ENCODE measurements at places on chromosomes 11 and 22.

GRCh38 chr11:82980947-82981346 lies 79.4 kb downstream of the DDIAS start:
- H3K4me1 ChIP-seq: peaks cover 18% of the 10 kb centered on the region
- peaks cover 46% of the 10 kb centered on the region for H3K36me3 ChIP-seq
- no peak for DNase-seq
- no peak overlapping the region for H3K27ac ChIP-seq

- peak overlapping the region; percentile 92 for H3K4me3 ChIP-seq
- DNase-seq: no peak
- H3K36me3 ChIP-seq: no peaks in the 10 kb centered on the region
- peaks cover 36% of the 10 kb centered on the region for H3K4me1 ChIP-seq
- H3K27me3 ChIP-seq: no peaks in the 10 kb centered on the region
These were observed 382 bp downstream of the C11orf54 start for GRCh38 chr11:93741882-93742226.

DNA sequence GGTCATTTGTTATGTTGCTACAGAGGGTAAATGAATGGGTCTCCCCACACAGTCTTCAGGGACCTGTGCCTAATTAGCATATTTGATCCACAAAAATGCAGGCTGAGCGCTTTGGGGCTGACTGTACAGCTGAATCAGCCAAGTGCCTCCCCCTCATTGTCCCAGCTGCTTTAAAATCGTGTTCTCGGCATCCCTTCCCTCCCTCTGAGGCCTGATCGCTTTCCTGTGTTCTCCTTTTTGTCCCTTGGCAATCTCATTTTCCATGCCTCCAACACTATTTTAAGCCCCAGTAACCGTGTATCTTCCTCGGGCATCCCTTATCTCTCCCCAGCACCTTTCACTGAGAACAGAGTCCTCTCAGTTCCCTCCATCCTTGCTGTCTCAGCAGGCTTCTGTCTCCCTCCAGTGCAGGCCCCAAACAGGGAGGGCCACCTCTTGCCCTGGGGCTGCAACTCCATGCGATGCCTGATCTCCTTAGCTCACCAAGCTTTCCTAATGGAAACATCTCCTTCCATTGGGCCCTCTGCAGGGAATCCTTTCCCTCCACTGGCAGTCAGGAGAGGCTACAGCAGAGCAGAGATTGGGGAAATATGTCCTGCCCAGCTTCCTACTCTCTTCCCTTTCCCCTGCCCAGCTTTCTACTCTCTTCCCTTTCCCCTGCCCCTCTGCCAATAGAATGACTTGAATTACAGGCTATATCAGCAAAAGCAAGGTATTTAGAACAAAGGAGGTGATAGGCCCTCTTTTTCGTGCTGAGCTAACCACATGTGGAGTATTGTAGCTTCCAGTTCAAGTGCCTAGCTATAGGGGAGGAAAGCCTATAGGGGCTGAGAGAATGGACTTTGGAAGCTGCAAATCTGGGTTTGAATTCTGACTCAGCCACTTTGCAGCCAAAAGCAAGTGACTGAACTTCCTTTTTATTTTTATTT lies 13.8 kb downstream of the UQCR10 start:
- peaks cover 5% of the 10 kb centered on the region for H3K4me1 ChIP-seq
- no peak overlapping the region for H3K4me3 ChIP-seq
- H3K27me3 ChIP-seq: no peaks in the 10 kb centered on the region
- H3K27ac ChIP-seq: no peak overlapping the region

GRCh38 chr11:22699388-22699787 lies 33.0 kb downstream of the GAS2 start:
- no peaks in the 10 kb centered on the region for H3K4me1 ChIP-seq
- H3K4me3 ChIP-seq: no peak overlapping the region
- no peak for DNase-seq
- no peaks in the 10 kb centered on the region for H3K36me3 ChIP-seq
- H3K27me3 ChIP-seq: no peaks in the 10 kb centered on the region

DNA sequence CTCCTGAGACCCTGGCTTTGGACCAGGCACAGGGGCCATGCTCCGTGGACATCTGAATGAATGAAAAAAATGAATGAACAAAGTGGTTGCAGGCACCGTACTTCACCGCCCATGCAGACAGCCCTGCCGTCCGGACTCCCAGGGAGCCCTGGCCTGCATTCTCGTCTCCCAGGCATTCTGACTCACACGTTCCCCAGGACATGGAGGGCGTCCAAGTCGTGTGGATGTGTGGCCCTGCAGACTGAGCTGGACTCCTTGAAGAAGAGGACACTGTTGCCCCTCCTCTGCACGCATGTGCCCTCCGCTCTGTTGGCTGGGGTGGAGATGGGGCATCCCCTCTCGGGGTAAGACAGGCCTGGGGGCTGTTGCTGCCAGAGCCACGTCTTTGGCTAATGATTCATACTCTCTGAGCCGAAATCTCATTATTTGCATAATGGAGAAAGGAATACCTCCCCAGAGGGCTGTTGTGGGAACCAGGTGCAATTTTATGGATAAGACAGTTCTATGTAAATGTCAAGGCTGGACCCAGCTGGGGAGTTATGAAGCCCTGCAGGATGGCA lies 49.7 kb downstream of the RTL6 start:
- no peaks in the 10 kb centered on the region for H3K36me3 ChIP-seq
- H3K4me3 ChIP-seq: no peak overlapping the region
- no peak overlapping the region for H3K27ac ChIP-seq

DNA sequence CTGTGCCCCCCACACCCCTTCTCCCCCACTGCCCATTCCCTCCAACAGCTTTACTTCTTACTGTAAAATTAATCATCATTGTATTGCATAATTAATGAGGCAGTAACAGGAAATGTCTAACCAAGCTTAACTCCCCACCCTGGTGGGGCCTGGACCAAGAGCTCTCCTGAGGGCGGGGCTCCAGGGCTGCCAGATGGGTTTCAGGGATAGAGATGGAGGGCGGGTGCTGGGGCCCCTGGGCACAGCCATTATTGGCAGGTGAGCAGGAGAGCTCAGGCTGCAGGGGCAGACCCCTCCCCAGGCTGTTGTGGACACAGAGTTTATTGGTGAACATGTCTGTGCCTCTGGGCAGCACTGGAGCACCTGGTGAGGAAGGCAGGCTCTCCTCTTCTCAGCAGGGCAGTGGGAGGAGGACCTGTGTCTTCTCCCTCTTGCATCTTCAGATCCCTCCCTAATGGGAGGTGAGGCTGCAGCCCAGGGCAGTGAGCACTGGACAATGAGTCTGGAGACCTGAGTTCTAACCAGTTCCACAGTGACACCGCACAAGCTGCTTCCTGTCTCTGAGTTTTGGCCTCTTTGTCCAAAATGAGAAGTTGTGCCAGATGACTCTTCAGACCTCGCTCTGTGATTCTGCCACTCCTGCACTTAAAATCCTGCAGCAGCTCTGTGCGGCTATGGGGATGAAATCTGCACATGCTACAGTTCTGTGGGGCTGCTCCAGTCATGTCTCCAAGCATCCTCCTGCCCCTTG lies 233.3 kb downstream of the CEP164 start:
- no peak overlapping the region for H3K27ac ChIP-seq
- no peaks in the 10 kb centered on the region for H3K4me1 ChIP-seq
- no peak for DNase-seq
- no peaks in the 10 kb centered on the region for H3K36me3 ChIP-seq
- H3K4me3 ChIP-seq: no peak overlapping the region

Measured in B cell (primary cell).